ENCODE measurements at places on chromosomes 13 and 19. TPM values are rescaled to one million over a fixed set of nuclear protein-coding genes. Genes with fewer than 3 reads are reported as not detected.

The HAUS8 gene
- 14.0 TPM for polyA plus RNA-seq

The PSG11 gene
- 0.83 TPM for polyA plus RNA-seq

The ZNF543 gene
- 1.7 TPM for polyA plus RNA-seq

The CD37 gene
- polyA plus RNA-seq = not detected

The SULT2A1 gene
- not detected for polyA plus RNA-seq

Measured in BJ (cell line).